ENCODE measurements at places on chromosomes 5 and 9.

DNA sequence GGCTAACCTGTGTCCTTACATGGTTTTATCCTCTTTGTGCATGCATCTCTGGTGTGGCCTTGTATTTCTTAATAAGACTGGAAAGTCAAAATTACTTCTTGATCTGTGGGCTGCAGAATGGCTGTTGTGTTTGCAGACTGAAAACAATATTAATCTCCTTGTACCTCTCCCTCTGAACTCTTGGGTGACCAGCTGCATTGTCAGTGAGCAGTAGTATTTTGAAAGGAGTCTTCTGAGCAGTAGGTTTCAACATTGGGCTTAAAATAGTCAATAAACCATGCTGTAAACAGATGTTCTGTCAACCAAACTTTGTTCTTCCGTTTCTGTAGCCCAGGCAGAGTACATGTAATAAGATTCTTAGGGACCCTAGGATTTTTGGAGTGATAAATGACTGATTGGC, 26.7 kb upstream of the NIM1K start:
- no peak for DNase-seq

DNA sequence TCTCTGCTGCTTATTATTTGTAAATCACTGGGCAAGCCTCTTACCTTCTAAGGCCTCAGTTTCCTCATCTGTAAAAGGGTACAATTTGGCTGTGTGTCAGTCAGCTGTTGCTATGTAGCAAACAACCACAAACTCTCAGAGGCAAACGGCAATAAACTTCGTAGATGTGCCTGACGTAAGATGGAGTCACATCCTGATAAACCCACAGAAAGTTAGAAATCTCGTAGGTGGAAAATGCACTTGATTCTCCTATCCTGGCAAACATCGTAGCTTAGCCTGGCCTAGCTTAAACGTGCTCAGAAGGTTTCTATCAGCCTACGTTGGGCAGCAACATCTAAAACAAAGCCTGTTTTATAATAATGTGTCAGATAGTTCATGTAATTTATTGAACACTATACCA, 35.0 kb upstream of the UNC5A start:
- DNase-seq = no peak

DNA sequence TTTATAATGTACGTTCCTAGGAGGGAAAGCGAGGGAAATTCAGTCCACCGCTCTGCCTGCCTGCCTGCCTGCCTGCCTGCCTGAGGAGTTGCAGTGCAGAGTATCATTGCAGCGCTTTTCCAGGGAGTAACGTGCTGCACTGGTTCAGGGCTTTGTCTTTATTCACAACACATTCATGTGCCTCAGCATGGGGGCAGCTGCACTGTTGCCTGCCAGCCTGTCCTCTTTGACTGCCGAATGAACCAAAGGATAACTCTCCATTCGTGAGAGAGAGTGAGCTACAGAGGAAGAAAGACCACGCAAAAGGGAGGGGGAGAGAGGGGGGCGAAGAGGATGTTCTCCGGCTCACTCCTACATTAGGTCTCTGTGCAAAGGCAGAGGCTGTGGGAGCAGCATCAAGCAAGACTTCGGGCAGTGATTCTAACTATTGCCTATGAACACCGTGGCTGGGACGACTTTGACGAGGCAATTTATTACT, 791.2 kb downstream of the MAT2B start:
- no peak for DNase-seq

DNA sequence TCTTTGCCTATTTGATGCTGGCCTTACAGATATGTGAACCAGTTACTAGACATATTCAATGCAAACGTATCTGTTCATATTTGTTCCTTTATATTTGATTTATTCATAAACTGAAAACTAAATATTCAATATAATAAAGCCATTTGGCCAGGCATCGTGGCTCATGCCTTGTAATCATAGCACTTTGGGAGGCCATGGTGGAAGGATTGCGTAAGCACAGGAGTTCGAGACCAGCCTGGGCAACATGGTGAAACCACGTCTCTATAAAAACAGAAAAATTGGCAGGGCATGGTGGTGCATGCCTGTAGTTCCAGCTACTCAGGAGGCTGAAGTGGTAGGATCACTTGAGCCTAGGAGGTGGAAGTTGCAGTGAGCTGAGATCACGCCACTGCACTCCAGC, 49.2 kb upstream of the CTNNAL1 start:
- DNase-seq = no peak

DNA sequence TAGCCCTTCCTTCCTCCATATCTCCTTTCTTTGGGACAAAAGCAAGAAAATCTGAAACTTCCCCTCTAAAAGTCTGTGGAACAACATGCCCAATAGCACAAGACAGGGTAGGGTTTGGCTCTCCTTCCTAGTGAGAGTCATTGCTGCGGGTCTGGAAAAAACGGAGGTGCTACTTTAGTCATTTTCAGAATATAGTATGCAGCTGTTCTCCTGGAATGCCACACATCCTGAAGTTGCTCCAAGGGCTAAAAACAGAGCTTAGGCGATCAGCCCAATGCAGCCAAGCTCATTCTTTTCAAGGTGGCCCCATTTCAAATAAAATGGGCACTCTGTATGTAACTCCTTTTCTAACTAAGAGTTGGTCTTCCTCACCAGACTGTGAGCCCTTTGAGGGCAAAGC, 39.5 kb upstream of the MYOT start:
- no peak for DNase-seq

DNA sequence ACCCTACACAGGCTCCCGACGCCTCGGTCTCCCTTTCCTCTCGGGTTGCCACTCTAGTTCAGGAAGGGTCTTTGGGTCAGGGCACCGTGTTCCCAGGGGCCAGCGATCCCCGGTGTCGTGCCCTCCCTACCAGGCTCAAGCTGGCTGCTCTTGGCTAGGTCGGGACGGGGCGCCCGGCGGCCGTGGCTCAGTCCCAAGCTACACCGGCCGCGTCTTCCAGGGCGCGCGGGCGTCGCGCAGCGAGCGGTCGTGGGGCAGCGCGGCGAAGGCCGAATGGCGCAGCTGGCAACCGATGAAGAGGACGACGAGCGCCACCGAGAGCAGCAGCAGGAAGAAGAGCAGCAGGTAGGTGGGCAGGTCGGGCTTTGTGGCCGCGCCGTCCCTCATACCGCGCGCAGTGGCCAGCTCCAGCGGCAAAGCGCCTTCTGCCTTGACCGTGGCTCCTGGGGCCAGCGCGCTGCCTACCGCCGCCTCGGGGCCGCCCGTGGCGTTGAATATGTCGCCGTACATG, 892 bp downstream of the SMIM32 start:
- no peak for DNase-seq

GRCh38 chr9:133715295-133715865, 22.8 kb downstream of the SARDH start:
- DNase-seq = no peak

All from AG04449 (cell line).